ENCODE measurements at places on chromosomes 16 and 17. TPM values are rescaled to one million over a fixed set of nuclear protein-coding genes. Genes with fewer than 3 reads are reported as not detected.
A peak's percentile ranks its signal among the peaks of the same experiment; 100 is the strongest.

- no peak for DNase-seq
Measured at GRCh38 chr17:1551741-1552140, 10.9 kb downstream of the PITPNA start.

GRCh38 chr16:50842589-50842988 lies 100.7 kb downstream of the CYLD start:
- DNase-seq = no peak

GRCh38 chr17:40316571-40317344 lies 7.8 kb downstream of the RARA start:
- DNase-seq = no peak

- no peak for DNase-seq
Measured at GRCh38 chr17:38587947-38588787, 17.6 kb downstream of the SRCIN1 start.

- no peak for DNase-seq
Measured at GRCh38 chr16:56246051-56246817, 54.9 kb downstream of the GNAO1 start.

- DNase-seq = peak; percentile 84
Measured at GRCh38 chr17:81346090-81346907, 49.0 kb upstream of the BAHCC1 start.

DNA sequence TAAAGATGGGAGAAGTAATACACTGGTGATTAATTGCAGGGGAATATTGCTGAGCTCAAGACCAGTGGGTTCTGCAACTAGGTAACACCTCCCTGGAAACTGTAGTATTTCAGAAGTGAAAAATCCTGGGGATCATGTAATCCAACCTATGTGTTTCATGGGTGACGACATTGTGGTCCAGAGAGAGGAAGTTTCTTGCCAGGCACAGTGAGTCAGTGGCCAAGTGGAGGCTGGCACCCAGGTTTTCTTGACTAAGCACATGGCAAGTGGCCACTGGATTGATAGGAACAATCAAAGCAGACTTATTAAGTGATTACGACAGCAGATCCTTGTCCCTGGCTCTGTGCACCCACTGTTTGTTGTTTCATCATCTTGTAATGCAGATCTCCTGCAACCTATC lies 14.6 kb upstream of the CIITA start:
- no peak for DNase-seq

GRCh38 chr17:47238321-47239010 lies 15.2 kb upstream of the ITGB3 start:
- no peak for DNase-seq

DNA sequence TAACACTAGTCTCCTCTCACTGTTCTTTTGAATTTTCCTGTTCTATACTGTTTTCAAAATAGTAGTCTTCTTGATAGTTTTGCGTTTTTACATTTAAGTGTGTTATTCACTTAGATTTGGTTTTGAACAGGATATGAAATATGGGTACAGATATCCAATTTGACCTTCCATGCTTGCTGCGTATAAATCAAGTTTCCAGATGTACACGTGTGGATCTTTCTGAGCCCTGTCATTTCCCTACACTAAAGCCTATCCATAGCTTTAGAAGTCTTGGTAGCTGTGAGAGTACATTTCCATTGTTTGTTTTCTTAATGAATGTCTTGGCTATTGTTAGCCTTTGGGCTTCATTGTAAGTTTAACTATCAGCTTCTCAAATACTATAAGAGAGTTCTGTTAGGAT lies 20.4 kb downstream of the CYLD start:
- no peak for DNase-seq

- DNase-seq = no peak
Measured at GRCh38 chr16:57797526-57798266, 4.6 kb downstream of the KIFC3 start.

GRCh38 chr16:66948837-66949225 lies 12.2 kb upstream of the CES3 start:
- DNase-seq = no peak

- DNase-seq = no peak
Measured at GRCh38 chr16:56312556-56312955, 112.8 kb downstream of the AMFR start.

Gene MILR1
- 0.69 TPM for total RNA-seq

- peak; percentile 31 for DNase-seq
Measured at GRCh38 chr16:66516808-66517585, 32.9 kb downstream of the TK2 start.

Gene NACA2
- not detected for total RNA-seq

DNA sequence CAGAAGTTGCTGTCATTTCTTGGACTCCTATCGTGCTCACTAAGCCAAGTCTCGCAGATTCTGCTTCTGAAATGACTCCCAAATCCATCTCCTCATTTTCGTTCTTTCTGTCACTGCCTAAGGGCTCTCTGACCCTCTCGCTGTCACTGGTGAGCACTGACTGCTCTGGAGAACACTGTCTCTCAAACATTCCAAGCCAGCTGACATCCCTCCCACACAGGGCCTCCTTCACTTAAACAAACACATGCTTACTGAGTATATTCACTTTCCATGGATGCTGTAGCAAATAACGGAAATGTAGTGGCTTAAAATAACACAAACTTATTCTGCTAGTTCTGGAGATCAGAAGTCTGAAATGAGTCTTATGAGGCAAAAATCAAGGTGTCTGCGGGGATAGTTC lies 18.8 kb downstream of the CACNG1 start:
- DNase-seq = no peak

DNA sequence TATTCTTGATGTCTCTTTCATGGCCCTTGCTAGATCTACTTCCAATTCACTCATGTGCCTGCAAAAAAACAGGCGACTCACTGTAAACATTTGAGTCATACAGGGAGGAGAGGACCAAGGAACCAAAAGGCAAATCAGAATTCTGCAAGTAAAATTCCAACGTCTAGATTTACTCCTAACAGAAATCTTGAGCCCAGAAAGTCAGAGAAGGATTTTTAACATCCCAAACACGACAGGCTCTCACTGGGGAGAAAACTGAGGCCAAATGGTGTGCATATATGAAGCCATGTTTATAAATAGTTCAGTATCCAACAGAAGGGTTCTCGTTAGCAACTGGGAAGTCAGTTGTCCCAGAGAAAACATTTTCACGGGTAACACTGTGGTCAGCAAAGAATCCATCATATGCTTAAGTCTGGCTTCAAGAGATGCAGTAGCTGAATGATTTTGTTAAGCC lies 40.1 kb downstream of the LITAF start:
- no peak for DNase-seq

GRCh38 chr16:19858340-19859018 lies 26.2 kb downstream of the GPRC5B start:
- no peak for DNase-seq

DNA sequence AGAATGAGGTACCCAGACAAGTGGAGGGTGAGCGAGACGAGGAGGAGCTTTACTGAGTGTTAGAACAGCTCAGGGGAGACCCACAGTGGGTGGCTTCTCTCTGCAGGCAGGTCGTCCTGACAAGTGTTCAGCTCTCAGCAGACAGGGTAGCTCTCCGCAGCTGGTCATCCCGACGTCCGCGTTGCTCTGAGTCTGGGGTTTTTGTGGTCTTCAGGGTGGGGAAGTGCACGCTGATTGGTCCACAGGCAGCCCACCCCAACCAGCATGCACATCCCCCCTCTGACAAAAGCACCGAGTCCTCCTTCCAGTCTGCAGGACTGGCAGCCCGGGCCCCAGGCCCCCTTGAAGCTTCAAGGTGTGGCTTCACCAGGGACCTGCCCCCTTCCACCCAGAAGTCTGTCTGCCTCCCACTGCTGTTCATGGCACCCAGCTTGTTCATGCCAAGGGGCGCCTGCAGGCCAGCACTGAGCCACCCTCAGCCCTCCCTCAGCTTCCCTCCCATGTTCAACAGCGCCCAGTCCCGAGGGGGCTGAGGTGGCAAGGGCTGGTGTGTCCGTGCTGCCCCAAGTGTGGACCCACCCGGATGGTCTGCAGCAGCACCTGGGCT lies 19.9 kb upstream of the WDR45B start:
- DNase-seq = no peak

Gene EPOP
- 50.0 TPM for total RNA-seq

Gene NDRG4
- total RNA-seq = 2.4 TPM

DNA sequence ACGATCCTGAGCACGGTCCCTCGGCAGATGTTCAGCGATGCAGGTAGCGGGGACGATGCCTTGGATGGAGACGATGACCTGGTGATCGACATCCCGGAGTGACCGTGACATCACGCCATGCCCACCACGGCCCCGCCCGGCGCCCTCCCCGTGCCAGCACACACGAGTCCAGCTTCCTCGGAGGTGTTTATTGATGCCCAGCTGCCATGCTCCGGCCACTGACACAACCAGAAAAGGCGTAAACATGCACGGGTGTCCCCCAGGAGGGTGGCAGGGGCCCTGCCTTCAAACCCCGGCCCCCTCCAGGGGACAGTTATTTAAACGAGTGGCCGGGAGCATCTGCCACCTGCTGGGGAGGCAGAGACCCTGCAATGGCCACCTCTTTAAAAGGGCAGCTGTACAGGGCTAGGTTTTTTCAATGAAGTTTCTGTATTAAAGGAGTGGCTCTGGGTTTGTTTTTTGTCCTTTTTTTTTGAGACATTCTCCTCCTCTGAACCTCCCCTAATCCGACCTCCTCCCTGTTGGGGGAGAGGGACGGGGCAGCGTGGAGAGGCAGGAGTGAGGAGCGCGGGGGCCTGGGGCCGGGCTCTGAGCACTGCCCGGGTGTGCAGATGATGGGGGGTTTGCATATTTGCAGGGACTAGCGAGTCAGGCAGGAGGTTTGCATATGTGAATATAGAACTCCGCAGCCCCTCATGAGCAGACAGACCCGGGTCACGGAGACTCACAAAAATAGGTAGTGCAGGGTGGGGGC lies 5.3 kb downstream of the DOC2A start:
- peak; percentile 46 for DNase-seq

DNA sequence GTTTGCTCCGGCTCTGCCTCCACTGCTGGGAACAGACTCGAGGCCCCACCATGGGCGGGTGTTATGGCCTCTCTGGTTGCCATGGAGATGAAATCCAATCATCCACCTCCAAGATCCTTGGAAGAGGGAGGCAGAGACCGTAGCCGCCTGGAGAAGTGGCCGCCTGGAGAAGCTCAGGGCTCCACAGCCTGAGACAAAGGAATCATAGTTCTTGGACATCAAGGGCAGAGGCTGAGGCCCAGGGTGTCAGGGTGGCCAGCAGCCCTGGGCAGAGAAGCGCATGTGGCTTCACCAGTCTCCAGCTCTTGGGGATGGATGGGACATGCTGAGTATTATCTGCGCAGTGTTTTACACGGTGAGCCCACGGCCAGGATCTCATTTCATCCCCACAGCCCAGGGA lies 36.2 kb downstream of the ABR start:
- DNase-seq = no peak

GRCh38 chr16:87692756-87693155 lies 73.0 kb downstream of the KLHDC4 start:
- DNase-seq = no peak

- no peak for DNase-seq
Measured at GRCh38 chr16:73192232-73192894, 144.4 kb upstream of the ZFHX3 start.

GRCh38 chr16:1357906-1358566 lies 6.3 kb downstream of the GNPTG start:
- DNase-seq = no peak

Gene RAC3
- 4.2 TPM for total RNA-seq

DNA sequence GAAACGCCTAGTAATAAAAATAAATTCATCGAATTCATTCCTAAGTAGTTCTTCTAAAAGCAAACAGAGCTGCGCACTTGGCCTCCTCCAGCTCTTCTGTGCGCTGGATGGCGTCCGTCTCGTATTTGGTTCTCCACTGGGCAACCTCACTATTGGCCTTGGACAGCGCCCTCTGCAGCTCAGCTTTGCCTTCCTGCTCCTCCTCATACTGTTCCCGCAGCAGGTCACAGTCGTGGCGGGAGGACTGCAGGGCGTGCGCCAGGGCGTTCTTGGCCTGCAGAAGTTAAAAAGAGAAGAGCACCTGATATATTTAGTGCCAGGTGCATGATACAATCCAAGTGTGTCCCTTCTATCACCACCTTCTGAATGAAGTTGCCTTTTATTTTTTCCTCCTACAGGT lies 21.8 kb downstream of the MYH3 start:
- no peak for DNase-seq

GRCh38 chr17:8341456-8341855 lies 1.8 kb downstream of the ODF4 start:
- no peak for DNase-seq

Gene CD300LB
- total RNA-seq = 0.11 TPM

GRCh38 chr16:89924925-89925307 lies 1.8 kb downstream of the TUBB3 start:
- no peak for DNase-seq

GRCh38 chr16:85918436-85918835 lies 19.5 kb downstream of the IRF8 start:
- no peak for DNase-seq

Gene EIF3CL
- 55.0 TPM for total RNA-seq

DNA sequence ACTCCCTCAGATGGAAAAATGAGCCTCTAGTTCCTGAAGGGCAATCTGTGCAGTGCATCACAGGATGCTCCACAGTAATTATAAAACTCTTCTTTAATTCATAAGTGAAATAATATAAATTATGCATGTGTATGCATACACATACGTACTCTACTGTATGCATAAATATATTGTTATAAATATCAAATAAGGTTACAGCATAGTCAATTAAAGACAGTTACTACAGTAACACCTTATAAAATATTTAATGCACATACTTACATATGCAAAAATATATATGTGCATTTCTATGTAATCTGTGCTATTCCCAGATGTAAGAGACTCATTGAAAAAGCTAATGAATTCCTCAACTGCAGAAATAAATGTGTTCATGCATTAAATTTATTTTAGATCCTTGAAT lies 1515.1 kb downstream of the CDH11 start:
- no peak for DNase-seq

Gene GRB2
- total RNA-seq = 189 TPM

Gene KRT222
- total RNA-seq = not detected

- no peak for DNase-seq
Measured at GRCh38 chr17:42472709-42473521, 14.2 kb downstream of the ATP6V0A1 start.
